Trophoblast cell (in vitro differentiated cells and primary cell): ENCODE measurements at places on chromosomes 5 and 9.

DNA sequence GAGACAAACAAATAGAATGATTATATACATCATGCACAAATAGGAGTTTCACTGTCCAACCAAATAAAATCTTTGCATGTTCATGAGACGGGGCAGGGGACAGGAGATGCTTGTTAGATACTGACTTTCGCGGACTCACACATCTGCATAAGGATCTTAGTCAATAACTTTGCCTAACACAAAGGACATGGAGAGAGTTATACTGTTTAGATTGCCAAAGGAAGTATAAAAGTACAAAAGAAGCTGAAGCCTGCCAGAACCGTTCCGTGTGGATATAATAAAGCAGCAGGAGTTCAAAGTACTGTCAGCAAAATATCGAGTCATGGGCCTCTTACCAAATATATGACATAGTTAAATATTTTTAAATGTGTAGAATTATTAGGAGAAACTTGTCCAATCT lies 1148.4 kb downstream of the EFNA5 start:
- H3K27ac ChIP-seq: no peak overlapping the region
- H3K27me3 ChIP-seq: no peaks in the 10 kb centered on the region
- H3K4me3 ChIP-seq: no peak overlapping the region
- DNase-seq: no peak
- H3K4me1 ChIP-seq: no peaks in the 10 kb centered on the region

DNA sequence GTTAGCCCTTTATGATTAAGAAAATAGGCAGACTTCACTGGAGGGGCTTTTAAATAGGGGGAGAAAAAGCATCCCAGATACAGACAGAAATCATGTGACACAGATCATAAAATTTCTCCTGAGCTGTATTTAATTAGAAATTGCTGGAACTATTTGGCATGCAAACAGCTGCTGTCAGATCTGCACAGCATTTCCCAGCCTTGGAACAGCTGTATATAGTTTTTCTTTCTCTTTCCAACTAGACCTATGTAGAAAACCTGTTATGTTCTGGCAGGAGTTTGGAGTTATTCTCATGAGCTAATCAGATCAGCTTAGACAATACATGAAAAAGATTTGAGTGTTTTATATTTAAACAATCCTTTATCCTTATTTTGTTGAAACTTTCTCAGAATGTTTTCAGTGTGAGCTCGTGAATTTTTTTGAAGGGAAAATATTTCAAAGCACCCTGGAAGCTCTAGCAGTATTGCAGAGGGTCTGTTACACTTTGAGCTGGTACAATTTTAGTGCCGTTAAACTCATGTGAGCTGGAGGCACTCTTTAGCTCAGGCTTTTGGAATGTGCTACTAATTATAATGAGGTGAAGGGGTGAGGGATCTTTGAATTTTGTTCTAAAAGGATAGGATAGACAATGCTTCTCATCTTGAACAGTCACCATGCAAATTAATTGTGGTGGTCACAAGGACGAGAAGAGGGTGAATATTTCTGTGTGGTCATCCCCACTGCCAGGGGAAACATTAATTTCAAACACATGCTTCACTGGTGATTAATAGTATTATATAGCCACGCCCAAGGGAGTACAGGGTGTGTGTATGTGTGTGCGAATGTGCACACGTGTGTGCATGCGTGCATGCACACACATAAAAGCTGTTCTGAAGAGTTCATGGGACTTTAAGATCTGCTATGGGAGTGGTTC lies 239.4 kb upstream of the FBXL7 start:
- no peak overlapping the region for H3K4me3 ChIP-seq
- H3K4me1 ChIP-seq: peaks cover 2% of the 10 kb centered on the region
- H3K36me3 ChIP-seq: no peaks in the 10 kb centered on the region
- H3K27me3 ChIP-seq: no peaks in the 10 kb centered on the region

DNA sequence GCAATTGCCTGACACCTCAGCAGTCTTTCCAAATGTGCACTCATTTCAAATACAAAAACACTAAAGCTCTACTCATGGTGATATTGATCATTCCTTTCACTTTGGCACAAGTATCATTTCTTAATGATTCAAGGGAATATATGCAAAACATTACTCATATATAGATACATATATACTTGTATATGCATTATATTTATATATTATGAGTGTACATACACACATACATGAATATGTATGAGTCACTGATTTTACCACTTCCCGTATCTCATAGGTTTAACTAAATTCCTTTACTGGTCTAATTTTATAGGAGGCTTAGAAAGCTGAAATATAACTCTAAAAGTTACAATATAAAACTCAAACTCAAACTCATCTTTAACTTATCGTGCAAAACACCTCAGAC lies 156.5 kb downstream of the CDH9 start:
- no peaks in the 10 kb centered on the region for H3K36me3 ChIP-seq
- no peak for DNase-seq
- no peak overlapping the region for H3K4me3 ChIP-seq
- no peak overlapping the region for H3K27ac ChIP-seq

DNA sequence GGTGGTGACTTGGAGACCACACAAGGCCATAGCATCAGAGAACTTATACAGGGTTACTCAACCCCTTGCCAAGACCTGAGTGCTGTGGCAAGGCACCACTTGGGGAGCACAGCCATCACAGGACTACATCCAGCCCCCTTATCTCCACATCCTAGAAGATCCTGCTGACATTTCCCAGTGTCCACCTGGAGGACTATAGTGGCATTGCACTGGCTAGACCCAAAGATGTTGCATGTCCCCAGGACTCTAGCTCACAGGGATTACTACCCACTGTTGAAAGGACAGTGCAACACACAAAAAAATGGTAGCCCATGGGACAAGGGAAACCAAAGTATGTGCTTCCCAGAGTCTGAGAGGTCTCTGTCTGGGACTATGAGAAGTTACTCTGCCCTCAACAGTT lies 411.1 kb upstream of the NUDT12 start:
- H3K4me3 ChIP-seq: no peak overlapping the region
- no peak overlapping the region for H3K27ac ChIP-seq
- H3K4me1 ChIP-seq: no peaks in the 10 kb centered on the region
- no peaks in the 10 kb centered on the region for H3K36me3 ChIP-seq
- no peak for DNase-seq

- no peaks in the 10 kb centered on the region for H3K27me3 ChIP-seq
- peaks cover 4% of the 10 kb centered on the region for H3K36me3 ChIP-seq
- no peak overlapping the region for H3K4me3 ChIP-seq
- H3K4me1 ChIP-seq: peaks cover 15% of the 10 kb centered on the region
- DNase-seq: no peak
Measured at GRCh38 chr9:16704116-16705110, 166.1 kb downstream of the BNC2 start.

- H3K27me3 ChIP-seq: peaks cover 16% of the 10 kb centered on the region
- H3K36me3 ChIP-seq: no peaks in the 10 kb centered on the region
- H3K4me1 ChIP-seq: no peaks in the 10 kb centered on the region
- no peak for DNase-seq
- H3K4me3 ChIP-seq: no peak within 1 kb of the TSS
Measured at GRCh38 chr9:133609311-133610098, at the start of gene FAM163B. Gene FAM163B, minus strand, starts transcription at chr9:133609389. Its CDS starts 29,166 bp downstream, at chr9:133580223.

DNA sequence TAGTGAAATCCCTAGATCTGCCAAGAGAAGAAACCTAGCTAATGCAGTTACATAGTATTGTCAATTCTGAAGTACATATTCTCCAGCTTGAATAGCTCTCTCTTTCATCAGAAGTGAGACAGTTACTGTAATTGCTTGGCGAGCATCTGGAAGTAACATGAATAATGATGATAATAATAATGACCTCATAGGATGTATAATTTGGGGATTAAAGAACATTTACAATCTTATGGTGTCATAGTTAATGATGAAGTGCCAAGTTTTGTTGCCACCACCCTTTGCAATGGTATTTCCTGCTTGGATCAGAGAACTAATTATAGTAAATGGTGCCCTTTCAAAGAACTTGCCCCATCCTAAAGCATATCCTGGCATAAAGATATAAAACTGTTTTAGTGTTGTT lies 201.4 kb downstream of the ADAMTSL1 start:
- H3K27me3 ChIP-seq: no peaks in the 10 kb centered on the region
- H3K4me3 ChIP-seq: no peak overlapping the region
- no peaks in the 10 kb centered on the region for H3K36me3 ChIP-seq
- no peak overlapping the region for H3K27ac ChIP-seq

GRCh38 chr9:130143279-130143893 lies 28.8 kb upstream of the NCS1 start:
- H3K4me1 ChIP-seq: peaks cover 18% of the 10 kb centered on the region
- H3K4me3 ChIP-seq: no peak overlapping the region
- H3K36me3 ChIP-seq: no peaks in the 10 kb centered on the region

DNA sequence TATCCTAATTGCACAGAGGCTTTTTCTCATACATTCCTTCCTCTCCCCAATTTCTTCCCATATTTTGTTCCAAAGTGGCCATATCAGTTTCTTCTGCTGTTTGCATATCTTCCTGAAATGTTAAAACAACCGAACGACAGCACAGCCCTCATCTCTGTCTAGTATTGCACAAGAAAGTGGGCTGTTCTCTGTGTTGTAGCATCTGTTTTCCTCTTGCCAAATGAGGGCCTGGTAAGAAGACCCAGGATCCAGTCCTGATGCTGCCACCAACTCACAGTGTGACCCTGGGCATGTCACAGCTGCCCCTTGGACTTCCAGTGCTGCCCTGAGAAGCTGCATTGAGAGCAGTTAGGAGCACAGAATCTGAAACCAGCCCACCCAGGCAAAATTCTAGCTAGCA lies 4.1 kb downstream of the SLC31A2 start:
- no peak overlapping the region for H3K4me3 ChIP-seq
- no peaks in the 10 kb centered on the region for H3K27me3 ChIP-seq
- no peak for DNase-seq

GRCh38 chr5:153672347-153673090 lies 182.0 kb downstream of the GRIA1 start:
- no peaks in the 10 kb centered on the region for H3K4me1 ChIP-seq
- H3K27ac ChIP-seq: no peak overlapping the region
- H3K27me3 ChIP-seq: no peaks in the 10 kb centered on the region
- DNase-seq: no peak

DNA sequence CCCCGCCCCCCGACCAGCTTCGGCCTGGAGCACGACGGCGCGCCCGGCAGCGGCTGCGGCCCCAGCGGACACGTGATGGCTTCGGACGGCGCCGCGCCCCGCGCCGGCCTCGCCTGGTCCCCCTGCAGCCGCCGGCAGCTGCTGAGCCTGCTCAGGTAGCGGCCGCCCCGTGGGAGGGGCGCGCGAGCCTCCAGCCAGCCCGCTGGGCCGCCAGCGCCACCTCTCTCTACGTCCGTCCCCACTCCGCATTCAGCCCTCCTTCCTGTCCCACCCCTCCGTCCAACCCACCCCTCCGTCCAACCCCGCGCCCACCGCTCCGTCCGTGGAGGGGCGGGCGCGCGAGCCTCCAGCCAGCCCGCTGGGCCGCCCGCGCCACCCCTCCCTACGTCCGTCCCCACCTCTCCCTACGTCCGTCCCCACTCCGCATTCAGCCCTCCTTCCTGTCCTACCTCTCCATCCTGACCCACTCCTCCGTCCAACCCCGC lies 6.5 kb downstream of the ADAMTS13 start:
- peak overlapping the region; percentile 10 for H3K4me3 ChIP-seq
- no peaks in the 10 kb centered on the region for H3K36me3 ChIP-seq
- peak; percentile 17 for DNase-seq
- peaks cover 5% of the 10 kb centered on the region for H3K27me3 ChIP-seq
- peaks cover 4% of the 10 kb centered on the region for H3K4me1 ChIP-seq

- no peak overlapping the region for H3K27ac ChIP-seq
- H3K4me3 ChIP-seq: no peak overlapping the region
- H3K27me3 ChIP-seq: no peaks in the 10 kb centered on the region
- DNase-seq: no peak
Measured at GRCh38 chr5:170774831-170775230, 8.7 kb upstream of the GABRP start.

- peak; percentile 52 for DNase-seq
- no peak overlapping the region for H3K4me3 ChIP-seq
- H3K4me1 ChIP-seq: no peaks in the 10 kb centered on the region
- no peak overlapping the region for H3K27ac ChIP-seq
- H3K27me3 ChIP-seq: no peaks in the 10 kb centered on the region
Measured at GRCh38 chr9:135287627-135288026, 192.0 kb upstream of the PPP1R26 start.

DNA sequence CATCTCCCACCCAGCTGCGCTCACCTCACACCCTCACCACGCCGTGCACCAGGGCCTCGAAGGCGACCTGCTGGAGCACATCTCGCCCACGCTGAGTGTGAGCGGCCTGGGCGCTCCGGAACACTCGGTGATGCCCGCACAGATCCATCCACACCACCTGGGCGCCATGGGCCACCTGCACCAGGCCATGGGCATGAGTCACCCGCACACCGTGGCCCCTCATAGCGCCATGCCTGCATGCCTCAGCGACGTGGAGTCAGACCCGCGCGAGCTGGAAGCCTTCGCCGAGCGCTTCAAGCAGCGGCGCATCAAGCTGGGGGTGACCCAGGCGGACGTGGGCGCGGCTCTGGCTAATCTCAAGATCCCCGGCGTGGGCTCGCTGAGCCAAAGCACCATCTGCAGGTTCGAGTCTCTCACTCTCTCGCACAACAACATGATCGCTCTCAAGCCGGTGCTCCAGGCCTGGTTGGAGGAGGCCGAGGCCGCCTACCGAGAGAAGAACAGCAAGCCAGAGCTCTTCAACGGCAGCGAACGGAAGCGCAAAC lies 1.1 kb downstream of the POU4F3 start:
- DNase-seq: no peak
- H3K4me1 ChIP-seq: no peaks in the 10 kb centered on the region
- no peaks in the 10 kb centered on the region for H3K36me3 ChIP-seq
- no peak overlapping the region for H3K27ac ChIP-seq

DNA sequence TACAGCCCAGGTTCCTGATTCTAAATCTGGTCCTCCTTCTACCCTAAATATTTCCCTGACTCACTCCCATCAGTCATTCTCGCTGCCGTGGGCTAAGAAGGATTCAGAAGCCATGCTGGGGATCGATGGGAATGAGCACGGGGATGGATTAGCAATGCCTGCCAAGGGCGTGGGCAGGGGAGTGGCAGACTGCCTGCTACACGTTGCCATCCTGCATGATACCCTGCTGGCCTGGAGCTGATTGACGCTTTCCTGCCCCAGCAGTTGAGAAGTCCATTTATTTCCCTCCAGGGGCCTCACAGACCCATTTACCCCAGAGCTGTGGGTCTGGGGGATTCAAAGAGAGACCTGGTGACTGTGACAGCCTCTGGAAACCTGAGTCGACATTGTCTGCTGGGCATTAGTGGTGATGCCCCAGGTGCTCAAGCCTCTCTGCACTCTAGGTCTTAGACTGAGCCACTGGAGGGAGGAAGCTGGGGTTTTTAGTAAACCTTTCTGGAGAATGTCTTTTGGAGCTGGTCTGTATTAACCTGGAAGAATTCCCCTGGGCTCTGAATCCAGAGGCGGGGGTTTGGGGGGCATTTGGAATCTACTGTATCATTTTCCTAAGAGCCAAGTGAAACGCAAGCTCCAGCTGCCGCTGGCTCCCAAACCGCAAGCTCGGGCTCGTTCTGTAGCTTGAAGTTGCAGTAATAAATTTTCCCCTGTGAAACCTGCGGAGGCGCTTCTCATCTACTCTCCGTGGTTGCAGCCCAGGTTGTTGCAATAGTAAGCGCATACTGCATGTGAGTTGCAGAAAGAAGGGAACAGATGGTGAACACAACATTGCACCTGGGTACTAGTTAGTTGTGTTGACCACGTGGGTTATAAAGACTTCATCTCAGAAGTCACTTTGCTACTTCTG lies 76.3 kb upstream of the RAPGEF1 start:
- no peak for DNase-seq
- H3K4me3 ChIP-seq: no peak overlapping the region
- no peaks in the 10 kb centered on the region for H3K36me3 ChIP-seq
- H3K4me1 ChIP-seq: no peaks in the 10 kb centered on the region
- H3K27ac ChIP-seq: no peak overlapping the region

GRCh38 chr9:105065098-105066088 lies 137.4 kb upstream of the ABCA1 start:
- no peaks in the 10 kb centered on the region for H3K36me3 ChIP-seq
- peaks cover 17% of the 10 kb centered on the region for H3K4me1 ChIP-seq
- H3K27me3 ChIP-seq: no peaks in the 10 kb centered on the region
- H3K4me3 ChIP-seq: no peak overlapping the region
